B cell (primary cell): ENCODE measurements at places on chromosomes 3 and 15. TPM values are rescaled to one million over a fixed set of nuclear protein-coding genes. Genes with fewer than 3 reads are reported as not detected.

GRCh38 chr3:117630469-117630868 is 920.9 kb downstream of the TUSC7 start:
- no peak for DNase-seq

GRCh38 chr3:13092621-13093617 is 19.7 kb upstream of the IQSEC1 start:
- no peak for DNase-seq

CCR3 gene
- 0.13 and 0.19 TPM in 2 replicates for polyA plus RNA-seq

DNA sequence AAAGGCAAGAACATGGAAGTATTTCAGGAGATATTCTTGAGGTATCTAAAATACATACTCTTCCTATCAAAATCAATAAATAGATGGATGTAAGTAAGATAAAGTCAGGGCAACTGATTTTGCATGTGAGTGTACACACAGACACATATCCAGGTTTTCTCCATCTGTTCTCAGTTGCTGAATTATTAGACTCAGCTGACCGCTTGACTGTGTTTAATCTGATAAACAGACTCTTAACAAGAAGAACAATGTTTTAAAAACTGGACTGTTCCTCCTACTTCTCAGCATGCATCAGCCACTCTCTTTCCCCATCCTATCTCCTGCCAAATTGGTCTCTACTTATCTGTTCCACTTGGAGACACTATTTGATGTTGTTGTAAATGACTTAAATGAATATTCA is 73.5 kb downstream of the GOLGA8G start:
- no peak for DNase-seq

- no peak for DNase-seq
Measured at GRCh38 chr15:41870689-41871081, 23.2 kb downstream of the SPTBN5 start.

AVEN gene
- 1.8 and 2.9 TPM in 2 replicates for polyA plus RNA-seq

PPP2R3A gene
- polyA plus RNA-seq, result 0.03 and 0.09 TPM in 2 replicates

PIF1 gene
- 6.2 and 6.8 TPM in 2 replicates for polyA plus RNA-seq

DNA sequence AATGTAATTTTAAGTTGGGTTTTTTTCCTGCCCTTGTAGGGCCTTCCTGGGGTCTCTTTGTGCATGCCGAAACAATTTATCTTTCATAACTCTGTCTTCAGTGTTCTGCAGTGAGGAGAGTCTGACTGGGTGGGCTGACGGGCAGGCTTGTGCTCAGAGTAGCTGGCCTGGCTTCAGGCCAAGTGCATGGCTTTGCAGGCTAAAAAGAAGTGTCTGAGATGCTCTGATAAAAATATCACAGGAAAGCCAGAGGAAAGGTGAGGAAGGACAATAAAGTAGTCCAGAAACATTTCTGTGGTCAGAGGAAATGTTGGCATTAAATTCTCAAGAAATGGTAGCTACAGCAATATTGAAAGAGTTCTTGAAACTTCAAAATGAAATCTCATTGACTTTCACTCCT is 25.5 kb downstream of the ST3GAL6 start:
- DNase-seq, result no peak

SLC28A1 gene
- not detected in 2 replicates for polyA plus RNA-seq
